ENCODE measurements at places on chromosomes 6 and 20.

- DNase-seq = no peak
Observed at GRCh38 chr6:117791012-117791411, 115.7 kb downstream of the NUS1 start.

GRCh38 chr6:142005021-142005420, 127.7 kb upstream of the GJE1 start:
- no peak for DNase-seq

DNA sequence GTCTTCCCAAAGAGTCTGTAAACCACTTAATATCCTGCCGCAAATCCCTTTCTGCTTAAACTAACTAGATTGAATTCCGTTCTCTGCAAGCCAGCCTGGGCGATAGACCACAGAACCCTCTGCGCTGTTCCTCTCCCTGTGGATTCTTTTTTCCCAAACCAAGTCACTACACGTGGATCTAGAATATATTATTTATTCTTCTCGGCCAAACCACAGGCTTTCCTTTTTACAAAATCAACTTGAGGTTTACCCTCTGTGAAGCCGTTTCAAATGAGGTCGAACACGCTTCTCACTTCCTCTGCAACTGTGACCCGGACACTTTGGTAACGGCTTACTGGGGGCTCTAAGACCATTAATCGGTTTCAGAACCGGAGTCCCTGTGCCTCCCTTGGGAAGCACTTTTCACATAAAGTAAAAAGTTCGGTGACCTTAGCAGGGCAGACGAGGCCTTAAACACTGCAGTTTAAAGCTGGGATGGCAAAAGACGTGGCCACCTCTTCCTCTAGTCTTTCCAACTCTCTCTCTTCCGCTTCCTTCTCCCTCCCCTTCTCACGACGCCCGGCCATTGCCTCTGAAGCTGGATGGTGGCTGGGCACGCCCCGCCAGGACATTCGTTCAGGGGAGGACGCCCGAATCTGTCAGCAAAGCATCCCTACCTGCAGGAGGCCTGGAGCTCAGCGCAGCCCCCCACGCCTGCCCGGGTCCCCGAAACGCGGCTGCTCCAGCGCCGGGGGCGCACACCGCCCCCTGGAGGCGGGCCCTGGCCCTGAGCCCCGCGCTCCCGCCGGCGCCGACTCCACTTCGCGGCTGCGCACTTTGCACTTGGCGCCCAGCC, 55.0 kb upstream of the FOXC1 start:
- no peak for DNase-seq

- peak; percentile 53 for DNase-seq
Observed at GRCh38 chr20:24584538-24585356, 115.3 kb downstream of the SYNDIG1 start.

- no peak for DNase-seq
Observed at GRCh38 chr6:161833099-161833860, 559.4 kb upstream of the AGPAT4 start.

DNA sequence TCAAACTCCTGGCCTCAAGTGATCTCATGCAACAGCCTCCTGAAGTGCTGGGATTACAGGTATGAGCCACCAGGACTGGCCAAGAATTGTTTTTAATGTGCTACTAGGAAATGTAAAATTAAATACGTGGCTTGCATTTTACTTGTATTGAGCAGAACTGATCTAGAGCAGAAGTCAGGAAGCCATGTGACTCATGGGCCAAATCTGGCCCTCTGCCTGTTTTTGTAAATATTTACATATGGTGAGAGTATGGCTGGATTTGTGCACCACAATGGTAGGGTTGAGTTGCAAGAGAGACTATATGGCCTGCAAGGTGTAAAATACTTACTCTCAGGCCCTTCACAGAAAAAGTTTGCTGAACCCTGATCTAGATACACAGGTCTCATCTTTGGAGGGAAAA, 75.8 kb downstream of the LAMP5 start:
- peak; percentile 46 for DNase-seq

GRCh38 chr6:63672582-63673129, 37.1 kb downstream of the PHF3 start:
- DNase-seq = no peak

GRCh38 chr20:49344975-49345374, 67.1 kb upstream of the ZNFX1 start:
- DNase-seq = peak; percentile 100

- DNase-seq = no peak
Observed at GRCh38 chr6:39068391-39068790, 19.8 kb downstream of the GLP1R start.

DNA sequence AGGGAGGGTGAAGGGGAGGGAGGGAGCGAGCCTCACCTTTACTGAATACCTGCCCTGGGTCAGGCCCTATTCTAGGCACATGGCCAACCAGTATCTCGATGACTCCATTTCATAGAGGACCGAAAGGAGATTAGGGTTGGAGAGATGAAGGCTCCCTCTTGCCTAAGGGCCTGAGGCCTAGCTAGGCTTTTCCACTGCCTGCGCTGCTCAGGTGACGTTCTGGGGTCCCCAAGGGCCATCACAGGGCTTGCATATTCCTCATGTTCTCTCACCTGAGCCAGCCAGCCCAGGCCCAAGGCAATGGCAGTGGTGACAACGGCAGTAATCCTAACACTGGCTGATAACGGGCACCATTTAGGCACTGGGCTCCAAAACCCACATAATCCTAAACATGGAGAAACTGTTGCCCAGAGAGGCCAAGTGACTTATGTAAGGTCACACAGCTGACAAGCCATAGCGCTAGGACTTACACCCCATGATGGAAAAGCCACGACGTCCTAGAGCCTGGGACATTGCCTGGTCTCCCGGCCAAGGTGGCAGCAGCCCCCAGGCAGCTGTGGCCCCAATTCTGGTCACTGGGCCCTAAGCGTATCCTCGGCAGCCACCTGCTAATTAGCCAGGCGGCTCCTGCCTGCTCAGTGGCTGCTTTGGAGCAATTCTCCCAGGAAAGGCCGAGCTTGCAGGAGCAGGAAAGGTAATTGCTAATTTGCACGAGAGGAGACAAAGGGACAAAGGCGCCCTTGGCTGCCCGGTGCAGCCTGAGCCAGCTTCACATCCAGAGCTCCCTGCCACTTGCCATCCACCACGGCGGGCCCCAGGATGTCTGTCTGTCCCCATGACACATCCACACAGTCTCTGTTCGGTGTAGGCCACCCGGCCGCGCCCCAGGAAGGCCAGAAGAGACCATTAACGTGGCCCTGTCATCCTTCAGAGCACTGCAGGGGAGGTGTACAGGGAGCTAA, 21.5 kb downstream of the NOL4L start:
- DNase-seq = no peak

DNA sequence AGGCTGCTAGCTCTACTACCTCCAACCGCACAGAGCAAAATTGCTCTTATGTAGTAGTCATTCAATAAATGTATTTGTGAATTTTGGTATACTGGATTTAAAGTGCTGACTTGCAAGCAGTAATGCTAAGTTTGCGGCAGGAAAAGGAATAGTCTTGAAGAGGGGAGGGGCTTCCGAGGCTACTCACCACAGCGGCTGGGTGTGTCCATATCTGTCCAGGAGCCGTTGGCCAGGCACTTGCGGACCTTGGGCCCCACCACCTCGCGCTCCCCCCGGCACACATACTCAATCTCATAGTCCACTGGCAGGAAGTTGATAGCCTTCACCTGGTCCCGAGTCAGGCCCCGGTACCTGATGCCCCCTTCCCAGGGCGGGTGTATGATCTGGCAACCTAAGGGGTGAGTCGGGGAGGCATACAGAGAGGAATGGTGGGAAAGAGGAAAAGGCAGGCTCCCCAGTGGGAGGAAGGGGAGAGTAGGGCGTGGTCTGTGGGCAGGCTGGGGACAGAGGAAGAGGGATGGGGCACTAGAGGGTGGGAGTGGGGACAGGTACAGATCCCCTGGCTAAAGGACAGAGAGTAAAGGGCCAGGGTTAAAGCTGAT, 1.7 kb downstream of the GABBR1 start:
- DNase-seq = no peak

DNA sequence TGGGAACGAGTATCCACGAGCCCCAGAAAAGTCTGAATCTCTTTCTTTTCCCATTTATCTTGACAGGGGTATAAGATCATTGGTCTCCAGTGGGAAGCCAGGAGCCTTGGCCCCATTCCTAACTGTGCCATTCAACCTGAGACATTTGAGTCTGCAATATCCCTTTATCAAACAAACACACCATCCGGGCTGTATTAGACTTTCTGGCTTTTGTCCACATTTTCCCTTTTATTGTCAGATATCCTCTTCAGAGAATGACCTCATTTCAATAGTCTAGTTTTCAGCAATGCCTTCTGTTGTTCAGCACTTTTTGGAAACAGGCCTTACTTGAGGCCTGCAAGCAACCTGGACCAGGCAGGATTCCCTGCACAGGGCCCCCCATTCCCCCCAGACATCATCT, 15.7 kb downstream of the BPIFA1 start:
- DNase-seq = no peak

- peak; percentile 83 for DNase-seq
Observed at GRCh38 chr20:50172347-50173013, 18.1 kb upstream of the CEBPB start.

GRCh38 chr20:18794428-18794787, 19.2 kb upstream of the SCP2D1 start:
- no peak for DNase-seq

GRCh38 chr6:108526739-108527174, 34.0 kb upstream of the FOXO3 start:
- peak; percentile 5 for DNase-seq

DNA sequence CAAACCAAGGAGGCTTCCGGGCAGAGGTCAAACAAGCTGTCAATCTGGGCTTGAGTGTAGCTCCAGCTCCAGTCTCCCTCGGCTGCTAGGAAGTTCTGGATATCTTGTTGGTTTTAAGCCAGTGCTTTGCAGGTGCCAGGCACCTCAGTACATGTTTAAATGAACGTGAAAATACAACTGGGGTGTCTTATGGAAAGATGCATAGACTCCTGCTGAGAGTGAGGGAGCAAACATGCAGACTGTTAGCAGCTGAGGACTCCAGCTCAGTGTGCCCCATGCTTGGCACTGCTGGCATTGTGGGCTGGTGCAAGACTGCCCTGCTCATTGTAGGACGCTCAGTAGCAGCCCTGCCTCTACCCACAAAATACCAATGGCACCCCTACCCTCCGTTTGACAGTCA, 28.5 kb downstream of the ERMARD start:
- no peak for DNase-seq

- no peak for DNase-seq
Observed at GRCh38 chr6:135953818-135954217, 102.3 kb downstream of the PDE7B start.

GRCh38 chr6:148068437-148069061, 274.1 kb upstream of the SASH1 start:
- no peak for DNase-seq

DNA sequence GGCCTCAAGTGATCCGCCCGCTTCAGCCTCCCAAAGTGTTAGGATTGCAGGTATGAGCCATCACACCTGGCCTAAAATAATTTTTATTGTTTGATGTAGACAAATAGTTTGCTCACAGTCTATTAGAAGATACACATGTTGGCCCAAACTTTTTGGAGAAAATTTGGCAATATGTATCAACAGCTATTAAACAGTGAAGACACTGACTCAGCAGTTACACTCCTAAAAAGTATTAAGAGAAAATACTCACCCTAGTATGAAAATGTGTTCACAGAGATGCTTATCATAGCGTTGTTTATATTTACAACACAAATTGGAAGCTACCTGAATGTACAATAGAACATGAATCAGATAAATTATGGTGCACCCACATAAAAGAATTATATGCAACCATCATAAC, 173.1 kb downstream of the WDR27 start:
- no peak for DNase-seq

DNA sequence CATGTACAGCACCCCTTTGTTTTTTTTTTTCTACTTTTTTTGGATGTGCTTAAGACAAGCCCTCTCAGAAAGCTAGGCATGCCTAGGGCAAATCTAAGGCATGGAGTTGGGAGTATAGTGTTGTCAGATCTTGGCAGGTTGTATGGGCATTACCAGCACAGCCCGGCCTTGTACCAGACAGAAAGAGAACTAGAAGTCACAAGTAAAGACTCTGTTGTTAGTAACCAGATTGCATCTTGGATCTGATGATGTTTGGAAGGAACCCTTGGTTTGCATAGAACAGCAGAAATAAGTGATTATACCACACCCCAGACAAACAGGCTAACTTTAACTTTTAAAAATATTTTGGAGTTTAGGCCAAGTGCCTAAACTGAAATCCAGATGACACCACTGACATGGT, 25.6 kb downstream of the STK35 start:
- no peak for DNase-seq

- no peak for DNase-seq
Observed at GRCh38 chr6:83198486-83199172, 5.5 kb downstream of the RWDD2A start.

- DNase-seq = no peak
Observed at GRCh38 chr20:23161968-23162696, 76.0 kb upstream of the CD93 start.

DNA sequence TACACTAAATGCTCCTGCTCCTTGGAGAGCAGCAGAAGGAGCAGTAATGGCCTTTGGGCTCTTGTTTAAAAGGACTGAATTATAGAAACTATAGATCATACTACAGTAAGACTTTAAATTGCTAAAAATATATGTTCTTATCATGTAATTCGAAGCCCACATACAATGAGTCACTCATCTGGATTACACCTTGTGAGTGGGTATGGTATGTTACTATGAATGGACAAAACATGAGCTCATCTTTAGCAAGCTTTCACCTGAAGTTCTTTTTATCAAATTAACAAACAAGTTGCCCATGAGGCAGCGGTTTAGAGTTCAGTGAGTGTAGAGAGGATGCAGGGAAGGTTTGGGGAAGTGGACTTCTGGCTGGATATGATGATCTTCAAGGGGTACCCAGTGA, 114.4 kb upstream of the CCN2 start:
- no peak for DNase-seq

DNA sequence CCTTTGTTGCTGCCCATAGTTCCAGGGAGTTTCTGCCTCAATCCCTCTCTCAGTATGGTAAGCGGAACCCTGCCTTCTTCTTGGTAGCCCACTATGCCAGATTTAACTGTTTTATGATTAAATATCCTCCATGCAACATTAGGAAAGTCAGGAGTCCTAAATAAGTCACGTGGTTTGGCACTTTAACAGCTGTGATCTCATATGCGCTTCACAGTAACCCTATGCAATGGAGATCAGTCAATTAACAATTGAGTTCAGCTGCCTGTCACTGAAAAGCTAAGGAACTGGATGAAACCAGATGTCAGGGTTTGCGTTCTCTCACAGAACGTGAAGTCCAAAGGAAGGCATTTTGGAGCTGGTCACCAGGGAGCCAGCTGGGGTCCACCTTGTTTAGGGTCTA, 81.6 kb downstream of the PSMB1 start:
- no peak for DNase-seq

DNA sequence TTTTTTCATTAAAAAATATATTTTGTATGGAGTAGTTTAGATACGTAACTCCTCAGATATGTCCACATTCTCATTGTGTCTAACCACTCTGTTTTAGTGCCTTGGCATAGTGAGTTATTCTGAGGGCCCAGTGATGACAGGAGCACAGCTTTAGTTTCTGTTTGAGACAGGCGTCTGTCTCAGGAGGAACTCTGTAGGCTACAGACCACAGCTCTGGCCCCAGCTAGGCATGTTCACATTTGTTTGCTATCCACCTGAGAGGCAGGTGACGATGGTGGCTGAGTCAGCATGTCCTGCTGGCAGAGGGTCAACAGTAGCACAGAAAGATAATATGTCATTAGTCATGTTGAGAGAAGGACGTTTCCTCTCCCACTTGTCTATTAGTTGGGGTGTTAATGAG, 16.3 kb downstream of the LRRC1 start:
- DNase-seq = no peak

All from HS-5 (cell line).